ENCODE measurements at places on chromosomes 11 and 22. TPM values are rescaled to one million over a fixed set of nuclear protein-coding genes. Genes with fewer than 3 reads are reported as not detected.

DNA sequence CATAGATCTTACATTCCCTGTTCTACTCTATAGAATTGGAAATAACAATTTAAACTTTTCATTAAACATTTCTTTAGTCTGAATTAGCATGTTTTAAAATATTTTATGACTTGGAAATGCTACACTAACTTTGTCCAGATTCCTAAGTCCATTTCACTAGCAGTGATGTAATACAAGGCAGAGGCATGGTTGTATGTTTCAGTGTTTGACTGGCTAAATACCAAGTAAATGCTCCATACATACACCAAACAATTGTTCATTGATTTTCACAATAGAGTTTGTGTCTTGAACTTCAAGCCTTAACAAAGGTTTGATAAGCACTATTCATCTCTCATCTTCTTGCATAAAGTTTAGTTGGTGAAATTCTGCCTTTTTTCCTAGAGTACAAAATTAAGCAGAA is 13.5 kb downstream of the ZBED5 start:
- no peak for DNase-seq

- no peak for DNase-seq
Measured at GRCh38 chr11:86565388-86565787, 107.0 kb downstream of the ME3 start.

DNA sequence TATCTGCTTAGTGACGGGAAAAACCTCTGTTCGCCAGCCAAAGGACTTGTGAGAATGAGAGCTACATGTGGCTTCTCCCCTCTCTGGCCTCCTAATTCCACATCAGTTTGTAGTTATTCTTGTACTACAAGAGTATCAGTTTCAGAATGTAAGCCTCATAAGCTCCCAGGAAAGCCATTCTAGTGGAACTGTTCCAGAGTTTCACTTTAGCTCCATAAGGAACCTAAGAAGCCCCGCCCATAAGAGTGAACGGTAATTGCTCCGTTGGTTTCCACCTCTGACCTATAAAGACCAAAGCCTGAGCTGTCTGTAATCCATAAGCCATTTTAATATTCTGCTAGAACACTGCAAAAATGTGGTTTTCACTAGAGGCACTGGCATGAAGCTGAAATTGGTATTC is 53.0 kb downstream of the SIK3 start:
- DNase-seq: no peak

DNA sequence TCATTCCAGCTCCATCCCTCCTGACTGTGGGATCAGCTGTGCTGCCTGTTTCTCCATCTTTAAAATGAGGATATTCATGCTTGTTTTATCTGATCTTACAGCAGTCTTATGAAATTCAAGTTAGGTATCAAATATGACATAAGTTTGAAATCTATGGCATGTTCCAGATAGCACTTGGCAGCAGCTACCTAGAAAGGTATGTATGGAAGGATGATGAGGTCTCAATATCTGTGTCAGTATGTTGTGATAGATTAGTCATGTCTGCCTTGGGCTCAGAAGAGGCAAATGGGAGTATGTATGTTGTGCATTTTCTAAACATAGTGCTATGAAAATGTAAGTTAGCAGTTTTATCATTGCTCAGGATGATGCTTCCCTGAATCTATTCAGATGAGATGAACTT is 122.1 kb downstream of the NAV2 start:
- DNase-seq: no peak

GRCh38 chr11:116851626-116852025 is 14.2 kb upstream of the APOA1 start:
- DNase-seq: no peak

- DNase-seq: no peak
Measured at GRCh38 chr11:70641369-70641768, 243.0 kb downstream of the CTTN start.

GRCh38 chr22:20798974-20799373 is 25.1 kb downstream of the SERPIND1 start:
- no peak for DNase-seq

- peak; percentile 67 for DNase-seq
Measured at GRCh38 chr22:49657275-49657973, 170.2 kb downstream of the BRD1 start.

GRCh38 chr11:94757037-94757735 is 11.0 kb upstream of the AMOTL1 start:
- no peak for DNase-seq

DNA sequence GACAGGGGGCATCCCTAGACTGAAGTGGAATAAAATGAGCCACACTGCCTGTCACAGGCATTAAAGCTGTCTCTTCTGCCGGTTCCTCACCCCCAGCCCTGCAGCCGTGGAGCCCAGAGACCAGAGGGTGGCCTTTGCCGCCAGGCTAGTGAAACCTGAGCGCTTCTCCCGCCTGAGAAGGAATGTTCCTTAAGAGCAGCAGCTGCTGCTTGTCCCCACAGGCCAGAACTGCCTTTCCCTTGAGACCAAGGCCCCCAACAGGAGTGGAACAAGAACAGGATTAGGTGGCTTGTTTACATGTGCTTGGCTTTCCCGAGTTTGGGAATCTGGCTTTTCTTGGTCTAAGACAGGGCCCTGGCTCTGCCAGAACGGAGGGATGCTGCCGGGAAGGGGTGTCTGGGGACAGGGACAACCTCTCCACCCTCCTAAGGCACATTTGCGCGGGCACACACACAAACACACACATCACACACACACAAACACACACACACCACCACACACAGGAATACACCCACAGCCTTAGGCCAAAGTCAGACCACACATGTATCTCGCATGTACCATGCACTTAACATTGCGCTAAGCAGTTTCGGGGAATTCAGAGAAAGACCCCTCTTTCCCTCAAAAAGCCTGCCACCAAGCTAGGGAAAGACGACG is 91.8 kb downstream of the FEZ1 start:
- no peak for DNase-seq

- no peak for DNase-seq
Measured at GRCh38 chr22:25013607-25014006, 61.1 kb downstream of the KIAA1671 start.

DNA sequence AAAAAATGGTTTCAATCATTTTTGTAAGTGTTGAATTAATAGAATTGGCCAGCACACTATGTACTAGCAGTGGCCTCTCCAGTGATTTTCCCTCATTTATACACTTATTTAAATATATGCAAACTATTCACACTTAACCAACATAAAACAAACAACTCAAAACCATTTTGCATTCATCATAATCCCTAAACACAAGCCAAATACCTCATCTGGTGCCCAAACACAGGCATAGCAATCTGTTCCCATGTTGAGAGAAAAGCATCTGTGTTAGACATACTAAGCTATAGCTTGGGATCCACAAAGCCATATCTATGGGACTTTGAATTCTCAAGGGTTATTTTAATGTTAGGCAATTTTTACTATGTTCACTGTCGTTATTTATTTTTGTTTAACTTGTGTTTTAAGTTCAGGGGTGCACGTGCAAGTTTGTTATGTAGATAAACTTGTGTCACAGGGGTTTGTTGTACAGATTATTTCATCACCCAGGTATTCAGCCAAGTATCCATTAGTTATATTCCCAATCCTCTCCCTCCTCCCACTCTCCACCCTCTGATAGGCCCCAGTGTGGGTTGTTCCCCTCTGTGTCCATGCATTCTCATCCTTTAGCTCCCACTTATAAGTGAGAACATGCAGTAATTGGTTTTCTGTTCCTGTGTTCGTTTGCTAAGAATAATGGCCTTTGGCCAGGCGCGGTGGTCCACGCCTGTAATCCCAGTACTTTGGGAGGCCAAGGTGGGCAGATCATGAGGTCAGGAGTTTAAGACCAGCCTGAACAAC is 31.0 kb upstream of the RCN1 start:
- no peak for DNase-seq

DNA sequence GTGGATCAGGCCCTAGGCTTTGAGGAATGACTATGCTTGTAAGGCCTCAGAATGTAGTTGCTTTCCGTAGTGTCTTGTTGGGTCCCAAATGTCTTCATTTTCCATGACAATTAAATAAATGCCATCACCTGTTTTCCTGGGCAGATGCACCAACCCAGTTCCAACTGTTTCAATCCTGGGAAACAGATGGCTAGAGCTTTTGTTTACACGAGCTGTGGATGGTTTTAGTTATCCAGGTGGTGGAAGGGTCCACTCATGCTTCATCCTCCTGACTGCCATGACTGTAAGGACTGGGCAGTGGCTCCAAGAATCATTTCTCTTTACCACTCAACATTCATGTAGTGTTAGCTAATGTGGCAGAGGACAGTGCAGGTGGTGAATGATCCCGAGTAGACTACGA is 8.6 kb downstream of the RCN1 start:
- no peak for DNase-seq

GRCh38 chr11:121652971-121653370 is 200.2 kb upstream of the SORL1-AS1 start:
- DNase-seq: no peak

- no peak for DNase-seq
Measured at GRCh38 chr11:44275241-44275640, 34.7 kb downstream of the ALX4 start.

DNA sequence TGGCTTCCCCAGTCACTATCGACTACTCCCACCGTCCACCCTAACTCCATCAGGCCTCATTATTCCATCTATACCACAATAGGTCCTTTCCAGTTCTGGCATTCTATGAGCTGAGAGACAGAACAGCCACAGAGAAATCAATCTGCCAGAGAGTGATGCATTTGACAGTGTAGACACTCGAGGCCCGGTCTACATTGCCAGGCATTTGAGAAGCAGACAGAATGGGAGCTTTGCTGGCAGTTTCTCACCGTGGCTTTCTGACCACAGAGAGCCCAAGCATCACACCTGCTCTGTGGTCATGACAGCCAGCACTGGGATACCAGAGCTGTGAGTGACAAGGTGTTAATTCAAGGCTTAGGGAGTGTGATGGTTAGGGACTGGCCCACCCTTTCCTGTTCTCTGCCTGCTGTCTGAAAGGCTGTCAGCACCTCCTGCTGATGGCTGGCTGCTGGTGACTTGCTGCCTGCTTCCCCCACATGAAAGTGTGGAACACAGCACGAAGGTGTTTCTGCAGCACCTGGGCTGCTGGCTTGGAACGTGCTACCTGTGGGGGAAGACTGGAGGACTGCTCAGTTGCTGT is 137.8 kb downstream of the KIRREL3 start:
- no peak for DNase-seq

DNA sequence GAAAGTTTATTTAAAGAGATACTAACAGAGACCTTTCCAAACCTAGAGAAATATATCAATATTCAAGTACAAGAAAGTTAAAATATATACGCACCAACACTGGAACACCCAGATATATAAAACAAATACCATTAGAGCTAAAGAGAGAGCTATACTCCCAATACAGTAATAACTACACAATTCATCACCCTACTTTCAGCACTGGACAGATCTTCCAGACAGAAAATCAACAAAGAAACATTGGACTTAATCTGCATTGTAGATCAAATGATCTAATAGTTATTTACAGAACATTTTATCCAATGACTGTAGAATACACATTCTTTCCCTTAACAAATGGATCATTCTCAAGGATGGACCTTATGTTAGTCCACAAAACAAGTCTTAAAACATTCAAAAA is 311.9 kb downstream of the METTL15 start:
- no peak for DNase-seq

DNA sequence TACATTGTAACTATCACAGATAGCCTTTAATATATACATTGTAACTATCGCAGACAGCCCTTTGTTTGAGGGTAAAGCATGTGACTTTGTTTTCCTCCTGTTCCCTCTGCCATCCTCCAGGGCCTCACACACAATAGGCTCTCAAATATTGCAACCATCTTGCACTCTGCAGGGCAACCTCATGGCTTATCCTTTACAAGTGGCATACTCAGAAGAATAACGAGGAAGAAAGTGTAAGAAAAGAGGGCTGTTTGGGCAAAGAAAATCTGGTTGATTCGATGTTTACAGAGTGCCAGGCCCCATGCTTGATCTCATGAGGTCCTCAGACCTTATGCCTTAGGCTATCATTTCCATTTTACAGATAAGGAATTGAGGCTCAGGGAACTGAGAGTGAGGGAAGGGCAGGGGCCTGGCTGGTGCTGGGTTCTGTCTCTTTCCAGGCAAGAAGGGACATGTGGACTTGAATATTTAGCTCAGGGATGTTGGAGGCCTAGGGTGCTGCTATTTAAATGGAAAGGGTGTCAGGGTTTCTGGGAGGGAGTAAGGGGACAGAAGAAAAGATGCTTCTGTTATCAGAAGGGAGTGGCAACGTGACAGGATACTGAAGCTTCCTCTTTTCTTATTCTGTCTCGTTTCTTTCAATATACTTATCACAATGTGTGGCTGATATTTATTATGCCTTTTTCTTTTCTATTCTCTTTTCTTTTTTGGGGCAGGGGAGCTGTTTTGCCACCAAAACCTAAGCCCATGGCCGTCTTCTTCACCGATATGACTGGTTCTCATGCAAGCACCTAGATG is 1.1 kb upstream of the SAMM50 start:
- no peak for DNase-seq

DNA sequence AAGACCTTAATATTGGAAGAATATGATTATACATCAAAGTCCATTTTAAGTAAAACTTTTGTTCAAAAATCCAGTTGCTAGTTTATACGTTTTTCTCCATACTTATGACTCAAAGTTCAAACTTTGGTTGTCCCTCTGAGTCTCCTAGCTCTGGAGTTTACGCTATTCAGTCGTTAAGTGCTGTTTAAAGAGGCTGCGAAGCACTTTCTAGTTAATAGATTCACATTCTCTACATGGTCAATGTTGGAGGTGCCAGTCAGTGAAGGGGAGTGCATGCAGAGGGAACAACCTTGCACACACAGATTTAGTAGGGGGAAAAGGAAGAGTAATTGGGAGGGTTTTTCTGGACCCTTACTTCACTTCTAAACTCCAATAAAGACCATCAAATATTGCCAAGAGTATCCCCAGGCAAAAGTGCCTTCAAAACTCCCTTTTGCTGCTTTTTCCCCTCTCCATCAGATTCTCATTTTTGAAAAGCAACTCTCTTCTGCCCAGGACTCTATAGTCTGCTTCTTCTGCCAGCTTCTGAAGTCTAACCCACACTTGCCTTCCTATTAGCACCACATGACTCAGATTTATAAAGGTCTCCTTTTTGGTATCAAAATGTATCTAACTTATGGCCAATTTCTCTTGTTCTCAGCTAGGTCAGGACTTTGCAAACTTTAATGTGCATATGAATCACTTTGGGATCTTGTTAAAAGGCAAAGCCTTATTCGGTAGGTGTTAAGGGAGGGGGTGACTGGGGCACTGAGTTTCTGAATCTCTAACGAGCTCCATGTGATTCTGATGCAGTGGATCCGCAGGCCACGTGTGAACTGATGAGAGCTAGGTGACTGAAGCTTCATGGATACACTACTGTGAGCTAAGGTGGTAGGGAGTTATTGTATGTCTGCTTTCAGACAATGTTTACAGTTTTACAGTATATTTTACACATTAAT is 96.2 kb upstream of the MTMR2 start:
- DNase-seq: no peak

GRCh38 chr11:20030472-20030871 is 129.8 kb downstream of the DBX1 start:
- no peak for DNase-seq

GRCh38 chr22:39221999-39222686 is 22.6 kb downstream of the PDGFB start:
- no peak for DNase-seq

- no peak for DNase-seq
Measured at GRCh38 chr11:109892321-109892794, 200.8 kb upstream of the ZC3H12C start.

Gene PRODH
- 0.94 TPM for total RNA-seq

Gene RFPL2
- 0.16 TPM for total RNA-seq

Gene DDI1
- not detected for total RNA-seq

Gene CLDN5
- total RNA-seq: 1.5 TPM

Gene APOA1
- not detected for total RNA-seq

Measured in activated T-helper 2 cell treated with anti-CD3 and anti-CD28 coated beads, Interferon-gamma antibody, Interleukin-2, Interleukin-4, amounts not matched to agents 10 μg/mL and 5 μg/mL and 100 μg/mL, durations not matched to agents 14 hours and 24 hours and 36 hours (primary cell).